ENCODE measurements at places on chromosomes 11 and 22. TPM values are rescaled to one million over a fixed set of nuclear protein-coding genes. Genes with fewer than 3 reads are reported as not detected.

The ELMOD1 gene
- total RNA-seq, result 1.2 TPM

The MYRF gene
- 0.26 TPM for total RNA-seq

The ANKRD49 gene
- total RNA-seq, result 7.7 TPM

The CALCB gene
- total RNA-seq, result not detected

The MADD gene
- 23.3 TPM for total RNA-seq

The DKK3 gene
- 581 TPM for total RNA-seq

The UPB1 gene
- total RNA-seq, result under 0.01 TPM

The POU2F3 gene
- total RNA-seq, result 0.13 TPM

The TUG1 gene
- 32.0 TPM for total RNA-seq

The GAS2L1 gene
- total RNA-seq, result 11.8 TPM

DNA sequence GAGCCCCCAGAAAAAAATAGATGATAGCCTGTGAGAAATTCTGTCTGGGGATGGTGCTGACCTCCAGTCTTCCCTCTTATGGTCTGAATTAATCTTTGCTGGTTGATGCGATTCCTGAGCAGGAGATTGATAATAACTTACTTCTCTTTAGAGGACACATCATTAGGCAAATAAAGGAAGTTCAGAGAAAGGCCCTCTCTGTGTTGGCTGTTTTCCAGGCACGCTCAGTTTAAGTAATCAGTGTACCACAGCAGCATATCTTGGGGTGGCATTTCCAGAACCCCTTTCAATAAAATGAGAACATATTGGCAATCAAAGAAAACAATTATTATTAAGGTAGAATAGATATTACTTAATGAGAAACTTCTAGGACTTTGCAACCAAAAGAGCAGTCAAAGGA is 1129.3 kb upstream of the RAG2 start:
- DNase-seq, result no peak

DNA sequence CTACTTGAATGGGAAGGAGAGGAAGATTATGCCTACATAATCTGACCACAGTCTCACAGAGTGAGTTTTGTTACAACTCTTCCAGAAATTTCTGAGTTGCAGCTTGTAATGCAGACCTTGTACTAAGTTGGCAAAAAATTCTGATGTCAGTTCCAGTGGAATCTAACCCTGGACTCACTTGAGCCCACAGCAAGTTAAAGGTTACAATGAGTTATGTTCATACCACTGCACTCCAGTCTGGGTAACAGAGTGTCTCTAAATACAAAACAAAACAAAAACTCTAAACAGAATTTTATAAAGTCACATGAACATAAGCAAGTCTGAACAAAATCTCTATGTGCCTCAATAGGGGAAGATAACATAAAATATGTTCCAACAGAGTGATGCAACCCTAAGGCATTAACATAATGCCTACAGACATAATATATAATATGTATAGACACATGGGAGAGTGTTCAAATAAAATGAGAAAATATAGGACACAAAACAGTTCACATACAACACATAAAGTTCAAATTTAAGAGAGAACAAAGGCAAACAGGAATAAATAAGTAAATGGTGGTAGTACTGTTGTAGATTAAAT is 1.1 kb downstream of the GLYAT start:
- no peak for DNase-seq

- no peak for DNase-seq
Measured at GRCh38 chr22:40919446-40919845, 31.7 kb upstream of the RBX1 start.

DNA sequence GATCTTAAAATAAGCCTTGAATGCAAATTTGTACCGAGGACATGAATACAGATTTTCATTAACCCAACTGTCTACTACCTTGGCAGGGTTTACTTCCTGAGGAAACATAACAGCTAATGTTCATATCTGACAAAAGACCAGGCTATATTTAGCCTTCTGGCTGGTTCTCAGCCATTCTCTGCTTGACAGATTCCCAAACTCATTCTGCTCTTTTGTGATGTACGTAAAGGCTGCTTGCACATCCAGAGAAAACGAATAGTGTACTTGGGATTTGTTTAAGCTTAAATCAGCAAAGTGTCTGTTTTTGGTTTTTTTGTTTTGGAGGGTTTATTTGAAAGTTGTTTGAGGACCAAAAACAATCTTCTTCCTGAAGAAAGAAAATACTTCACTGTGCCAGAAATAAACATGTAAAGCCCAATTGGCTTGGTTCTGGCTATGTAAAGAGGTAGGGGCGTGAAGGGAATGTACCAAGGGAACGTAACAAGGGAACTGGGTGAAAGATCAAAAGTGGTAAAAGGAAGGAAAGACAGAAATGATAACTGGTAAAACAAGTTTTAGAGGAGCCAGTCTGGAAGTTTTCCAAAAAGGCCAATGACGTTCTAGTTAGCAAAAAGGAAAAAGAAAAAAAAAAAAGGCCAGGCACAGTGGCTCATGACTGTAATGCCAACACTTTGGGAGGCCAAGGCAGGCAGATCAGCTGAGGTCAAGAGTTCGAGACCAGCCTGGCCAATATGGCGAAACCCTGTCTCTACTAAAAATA is 21.4 kb upstream of the CRTAM start:
- peak; percentile 87 for DNase-seq

DNA sequence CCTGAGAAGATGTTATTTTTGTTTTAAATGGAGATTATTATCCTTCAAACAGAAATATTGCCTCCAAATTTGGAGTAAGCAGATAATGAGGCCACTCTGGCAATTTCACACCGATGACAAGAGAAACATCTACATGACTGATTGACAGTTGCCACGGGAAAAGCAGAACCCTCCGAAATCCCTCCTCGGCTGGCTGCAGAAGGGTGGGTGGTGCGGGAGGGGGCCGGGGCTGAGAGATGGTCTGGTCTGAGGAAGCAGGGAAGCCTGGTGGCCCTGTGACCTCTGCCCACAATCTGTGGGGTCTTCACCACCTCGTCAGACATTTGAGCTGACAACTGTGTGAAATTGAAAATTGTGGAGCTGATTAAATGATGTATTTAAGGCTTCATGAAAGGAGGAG is 503.2 kb downstream of the MN1 start:
- no peak for DNase-seq

DNA sequence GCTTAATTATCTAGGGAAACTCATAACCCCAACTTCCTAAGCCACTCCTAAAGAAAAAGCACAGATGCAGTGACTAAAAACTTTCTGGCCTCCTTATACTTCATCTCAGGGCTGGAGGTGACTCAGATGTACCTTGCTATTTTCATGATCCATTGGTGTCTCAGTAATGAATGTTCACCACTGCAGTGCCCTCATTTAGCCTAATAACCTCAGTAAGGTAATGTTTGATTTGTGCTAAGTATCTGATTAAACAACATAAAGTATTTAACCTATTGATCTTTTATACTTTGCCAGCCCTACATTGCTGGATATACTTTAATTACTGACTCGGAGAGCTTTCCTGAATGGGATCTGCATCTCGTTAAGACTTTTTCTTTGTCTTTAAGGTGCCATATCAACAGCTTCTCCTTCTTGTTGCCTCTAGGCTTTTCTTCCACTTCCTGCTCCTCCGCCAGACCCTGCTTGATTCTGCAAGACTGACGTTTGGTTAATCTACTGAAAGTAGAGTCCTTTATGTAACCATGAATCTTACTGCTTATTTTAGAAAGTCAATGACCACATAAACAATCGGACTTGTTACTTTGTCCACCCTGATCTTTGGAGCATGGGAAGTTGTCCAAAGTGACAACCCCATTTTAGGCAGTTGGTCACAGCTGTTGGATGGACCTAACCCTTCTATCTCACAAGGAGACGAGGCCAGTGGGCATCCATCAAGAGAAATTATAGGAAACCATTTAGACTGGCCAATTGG is 303.0 kb downstream of the ST3GAL4 start:
- DNase-seq, result no peak

- DNase-seq, result no peak
Measured at GRCh38 chr11:75453916-75454655, 21.1 kb upstream of the KLHL35 start.

- DNase-seq, result no peak
Measured at GRCh38 chr11:33574331-33574730, 126.3 kb downstream of the C11orf91 start.

GRCh38 chr11:61028135-61028729 is 56.8 kb downstream of the CD6 start:
- no peak for DNase-seq

DNA sequence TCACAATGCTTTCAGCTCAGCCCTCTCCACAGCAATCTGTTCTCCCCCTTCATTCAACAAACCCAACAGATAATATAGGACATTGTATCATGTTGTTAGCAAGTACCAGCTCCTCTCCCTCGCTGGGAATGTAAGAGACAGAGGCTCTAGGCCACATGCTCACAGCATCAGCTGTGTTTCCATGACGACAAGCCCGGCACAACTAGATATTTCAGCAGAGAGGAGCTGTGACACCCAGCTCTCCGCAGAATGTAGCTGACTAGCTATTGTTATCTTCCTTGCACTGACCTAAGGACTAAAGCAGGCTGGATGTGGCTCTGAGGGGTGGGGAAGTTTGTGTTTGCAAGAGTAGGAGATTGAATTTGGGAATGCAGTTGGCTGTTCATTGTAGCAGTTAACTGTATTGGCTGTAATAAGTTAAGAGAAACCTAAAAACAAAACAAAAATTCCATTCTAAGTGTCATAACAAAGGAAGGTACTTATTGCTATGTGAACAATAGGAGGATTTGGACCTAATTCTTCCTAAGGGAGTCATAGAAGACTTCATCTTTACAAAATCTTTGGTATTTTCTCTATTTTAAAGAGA is 28.0 kb upstream of the RRAS2 start:
- DNase-seq, result peak; percentile 54

GRCh38 chr11:78040691-78041379 is 17.8 kb upstream of the KCTD14 start:
- DNase-seq, result no peak

DNA sequence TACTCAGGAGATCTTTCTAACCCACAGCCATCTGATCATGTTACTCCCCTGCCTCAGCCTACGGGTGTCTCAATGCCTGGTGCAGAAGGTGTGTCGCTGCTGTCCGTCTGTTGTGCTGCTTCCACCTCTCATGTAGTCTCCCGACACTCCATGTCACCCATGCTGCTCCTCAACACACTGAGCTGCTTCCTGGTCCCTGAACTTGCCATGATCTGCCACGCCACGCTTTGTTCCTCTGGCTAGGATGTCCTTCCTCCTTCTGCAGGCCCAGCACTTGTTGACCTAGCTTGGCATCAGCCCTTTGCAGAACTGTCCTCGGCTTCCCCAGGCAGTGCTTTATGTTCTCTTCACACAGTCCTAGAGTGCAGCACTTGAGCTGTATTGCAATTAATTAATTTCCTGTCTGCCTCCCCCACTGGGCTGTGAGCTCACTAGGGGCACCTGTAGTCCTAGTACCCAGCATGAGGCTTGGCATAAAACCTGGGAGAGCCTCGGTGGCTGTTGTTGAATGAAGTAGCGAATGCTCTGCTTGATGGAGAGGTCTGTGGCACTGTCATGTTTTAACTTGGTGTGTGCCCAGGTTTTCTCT is 9.5 kb downstream of the GTPBP1 start:
- no peak for DNase-seq

DNA sequence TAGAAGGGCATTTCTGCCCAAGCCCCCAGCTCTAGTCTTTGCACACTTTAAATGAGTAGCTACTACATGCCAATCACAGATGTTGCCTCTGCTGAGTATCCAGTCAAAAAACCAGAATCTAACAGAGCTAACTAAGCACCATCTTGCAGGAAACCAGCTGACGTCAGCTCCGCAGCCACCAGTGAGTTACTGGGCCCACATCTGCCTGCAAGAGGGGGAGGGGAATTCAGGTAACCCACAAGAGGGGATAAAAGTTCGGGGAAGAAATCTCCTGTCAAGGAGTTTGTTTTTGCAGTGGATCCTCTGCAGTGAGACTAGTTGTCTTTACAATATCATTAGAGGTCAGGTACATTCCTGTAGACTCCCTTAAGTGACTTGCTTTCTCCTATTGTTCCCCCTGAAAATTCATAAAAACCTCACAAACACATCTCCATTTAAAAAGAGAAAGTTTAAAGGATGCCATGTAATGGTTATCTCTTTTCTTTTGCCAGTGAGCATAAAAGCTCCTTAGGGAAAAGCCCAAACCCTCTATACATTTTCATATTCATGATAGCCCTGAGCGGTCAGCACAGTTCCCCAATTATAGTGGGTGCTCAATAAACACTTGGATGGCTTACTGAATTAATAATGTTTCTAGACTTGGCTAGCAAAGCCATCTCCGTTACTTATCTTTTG is 9.3 kb downstream of the CD44 start:
- no peak for DNase-seq

DNA sequence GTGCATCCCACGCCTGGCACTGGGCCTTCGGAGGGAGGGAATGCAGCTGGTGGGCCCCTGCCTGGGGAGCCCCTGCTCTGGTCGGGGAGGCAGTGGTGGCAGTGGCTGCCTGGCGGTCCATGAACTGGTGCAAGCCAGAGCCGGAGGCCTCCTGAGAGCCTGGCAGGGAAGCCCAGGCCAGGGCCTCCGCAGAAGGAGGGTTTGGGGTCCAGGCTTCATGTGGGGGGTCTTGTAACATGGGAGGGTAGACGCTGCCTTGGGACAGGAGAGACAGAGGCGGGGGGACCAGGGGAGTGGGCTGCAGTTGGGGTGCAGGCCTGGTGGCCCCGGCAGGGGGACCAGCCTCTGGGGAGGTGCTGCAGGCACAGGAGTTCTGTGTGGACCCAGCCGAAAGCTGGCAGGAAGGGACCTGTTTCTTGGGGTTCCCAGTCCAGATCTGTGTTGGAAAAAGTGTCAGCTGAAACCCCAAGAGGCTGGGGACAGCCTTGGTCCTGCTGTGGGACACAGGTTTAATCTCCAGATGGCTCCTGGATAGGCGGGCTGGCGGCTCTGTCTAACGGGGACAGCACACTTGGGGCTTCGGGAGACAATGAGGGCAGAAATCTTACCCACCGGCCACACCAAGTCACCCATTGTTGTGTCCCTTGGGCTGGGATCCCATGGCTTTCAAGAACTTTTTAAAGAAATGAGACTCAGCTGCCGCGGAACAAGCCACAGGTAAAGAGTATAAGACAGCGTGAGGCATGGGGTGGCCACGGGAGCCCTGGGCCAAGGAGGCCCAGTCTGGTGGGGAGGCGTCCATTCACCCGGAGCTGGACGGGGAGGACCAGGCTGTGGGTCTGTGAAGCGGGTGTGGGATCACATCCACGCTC is 73.5 kb downstream of the KCNQ1 start:
- DNase-seq, result no peak

DNA sequence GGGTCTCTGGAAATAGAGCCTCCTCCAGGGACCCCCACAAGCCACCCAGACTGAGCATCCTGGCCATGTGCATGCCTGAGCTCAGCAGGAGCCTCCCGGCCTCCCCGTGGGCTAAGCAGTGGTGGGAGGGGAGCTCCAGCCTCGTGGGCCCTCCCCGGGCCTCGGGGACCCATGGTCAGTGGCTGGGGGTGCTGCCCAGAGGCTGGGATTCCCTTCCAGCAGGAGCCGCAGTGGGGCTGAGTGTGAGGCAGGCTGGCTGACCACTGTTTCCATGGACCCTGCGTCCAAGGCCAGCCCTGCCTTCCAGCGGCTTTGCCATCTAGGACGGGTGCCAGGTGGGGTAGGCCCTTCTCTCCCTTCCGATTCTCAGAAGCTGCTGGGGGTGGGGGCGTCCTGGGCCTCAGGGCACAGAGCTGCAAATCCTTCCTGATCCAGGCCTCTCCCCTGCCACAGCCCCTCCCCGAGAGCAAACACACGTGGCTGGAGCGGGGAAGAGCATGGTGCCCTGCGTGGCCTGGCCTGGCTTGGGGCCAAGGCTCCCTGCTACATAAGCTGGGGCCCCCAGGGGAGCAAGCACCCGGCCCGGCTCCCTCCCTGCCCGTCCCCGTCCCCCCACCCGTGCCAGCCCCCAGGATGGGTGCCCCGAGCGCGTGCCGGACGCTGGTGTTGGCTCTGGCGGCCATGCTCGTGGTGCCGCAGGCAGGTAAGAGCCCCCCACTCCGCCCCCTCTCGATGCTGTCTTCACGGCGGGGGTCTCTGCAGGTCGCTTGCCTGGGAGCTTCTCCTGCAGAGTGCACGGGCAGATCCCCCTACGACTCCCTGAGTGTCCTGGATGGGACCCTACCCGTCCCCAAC is at the start of gene MUC5B:
TSS of gene MUC5B (plus strand) at position 576 of the 855 bp plus-strand sequence. CDS start at position 634, 58 bp downstream.
- no peak for DNase-seq

Data from dermis microvascular lymphatic vessel endothelial cell (primary cell).